ENCODE measurements at places on chromosomes 5 and 9.

DNA sequence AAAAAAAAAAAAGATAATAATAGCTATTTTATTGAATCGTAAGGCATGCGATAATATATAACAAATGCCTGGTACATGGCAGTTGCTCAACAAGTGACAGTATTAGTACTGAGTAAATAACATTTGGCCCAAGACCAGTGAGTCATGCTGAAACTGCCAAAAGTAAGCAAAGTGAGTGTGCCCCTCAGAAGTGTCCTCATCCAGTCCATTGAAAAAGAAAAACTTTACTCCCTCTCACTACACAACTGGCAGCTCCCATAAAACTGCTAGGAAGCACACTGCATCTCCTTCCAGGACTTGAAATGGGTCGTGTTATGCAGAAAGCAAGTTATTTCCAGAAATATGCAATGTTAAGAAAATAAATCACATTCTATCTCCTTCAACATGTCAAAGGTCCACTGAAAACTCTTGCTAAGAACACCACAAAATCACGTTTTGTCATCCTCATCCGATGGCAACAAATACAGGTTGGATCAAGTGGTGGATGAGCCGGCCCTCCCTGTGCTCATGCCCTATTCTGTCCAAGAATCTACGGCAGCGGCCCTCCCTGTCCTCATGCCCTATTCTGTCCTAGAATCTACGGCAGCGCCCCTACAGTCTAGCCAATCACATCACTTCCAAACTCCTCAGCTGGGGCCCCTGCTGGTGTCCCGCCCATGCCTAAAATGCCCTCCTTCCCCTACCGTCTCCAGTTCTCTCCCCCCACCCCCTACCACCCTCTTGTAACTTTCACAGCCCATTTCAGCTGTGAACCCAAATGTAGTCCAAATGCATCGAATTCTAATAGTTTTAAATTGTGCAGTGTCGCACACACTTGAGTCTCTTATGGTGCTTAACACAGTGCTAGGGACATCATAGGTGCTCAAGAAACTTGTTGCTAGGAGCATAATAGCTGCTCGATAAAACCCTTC, 12.5 kb downstream of the PTCH1 start:
- H3K27me3 ChIP-seq = no peaks in the 10 kb centered on the region
- DNase-seq = no peak
- H3K4me3 ChIP-seq = no peak overlapping the region
- peaks cover 18% of the 10 kb centered on the region for H3K4me1 ChIP-seq
- no peak overlapping the region for H3K27ac ChIP-seq

DNA sequence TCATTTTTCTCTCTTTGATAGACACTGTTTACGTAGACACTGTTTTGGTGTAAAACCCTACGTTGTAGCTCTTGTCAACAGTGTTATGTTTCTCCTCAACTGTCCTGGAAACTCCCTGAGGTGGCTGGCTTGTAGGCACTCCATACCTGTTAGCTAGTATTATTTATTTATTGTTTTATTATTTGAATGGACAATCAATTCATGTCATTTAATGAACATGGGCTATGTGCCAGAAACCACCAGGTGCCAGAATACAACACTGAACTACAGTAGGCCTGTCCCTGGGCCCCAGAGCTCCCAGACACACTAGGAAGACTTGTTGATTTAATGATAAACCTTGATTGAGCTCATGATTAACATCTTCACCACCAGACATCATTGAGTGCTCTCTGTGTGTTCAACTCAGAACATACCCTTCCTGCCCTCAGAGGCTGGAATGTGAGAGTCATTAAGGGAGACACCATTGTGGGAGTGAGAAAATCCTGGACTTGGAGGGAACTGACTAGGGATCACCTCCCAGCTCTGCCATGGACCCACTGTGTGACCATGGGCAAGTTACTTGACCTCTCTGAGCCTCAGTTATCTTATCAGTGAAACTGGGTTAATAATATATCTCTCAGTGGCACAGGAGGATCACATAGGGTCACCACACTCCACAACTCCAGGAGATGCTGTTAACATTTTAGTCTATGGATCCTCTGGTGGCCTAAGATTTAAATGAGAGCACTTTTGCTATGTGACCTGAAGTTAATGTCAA, 19.2 kb downstream of the IRF1 start:
- no peak overlapping the region for H3K27ac ChIP-seq
- peaks cover 3% of the 10 kb centered on the region for H3K4me1 ChIP-seq
- H3K36me3 ChIP-seq = no peaks in the 10 kb centered on the region
- no peak overlapping the region for H3K4me3 ChIP-seq
- no peaks in the 10 kb centered on the region for H3K27me3 ChIP-seq

DNA sequence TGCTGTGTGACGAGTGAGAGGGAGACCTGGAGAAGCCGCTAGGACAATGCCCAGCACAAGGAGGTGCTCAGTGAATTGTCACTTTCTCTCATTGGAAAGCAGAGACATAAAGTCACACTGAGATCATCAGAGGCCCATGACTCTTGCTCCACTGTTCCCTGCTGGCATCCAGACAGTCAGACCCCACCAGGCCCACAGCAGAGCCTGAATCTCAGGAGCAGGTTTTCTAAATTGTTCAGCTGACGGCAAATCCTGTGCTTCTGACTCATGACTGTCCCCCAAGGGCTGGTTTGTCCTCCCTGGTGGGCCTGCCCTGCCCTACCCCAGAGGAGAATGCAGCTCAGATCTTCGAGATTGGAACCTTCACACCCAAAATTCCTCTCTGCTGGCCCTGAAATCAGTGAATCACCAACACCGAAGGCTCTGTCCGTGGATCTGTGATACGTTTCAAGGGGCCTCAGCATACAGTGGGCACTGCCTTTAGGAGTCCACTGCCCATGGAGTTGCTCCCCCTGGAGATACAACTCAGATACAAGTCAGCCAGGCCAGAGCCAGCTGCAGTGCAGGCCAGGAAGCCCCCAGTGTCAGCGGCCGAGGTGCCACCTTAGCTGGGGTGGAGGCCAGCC, 2.7 kb downstream of the PTGES start:
- no peak overlapping the region for H3K4me3 ChIP-seq
- DNase-seq = no peak
- no peaks in the 10 kb centered on the region for H3K36me3 ChIP-seq
- H3K27ac ChIP-seq = no peak overlapping the region
- H3K27me3 ChIP-seq = no peaks in the 10 kb centered on the region

GRCh38 chr5:151315998-151316597, 12.5 kb upstream of the SLC36A3 start:
- no peaks in the 10 kb centered on the region for H3K36me3 ChIP-seq
- DNase-seq = peak; percentile 58
- no peak overlapping the region for H3K4me3 ChIP-seq
- H3K27ac ChIP-seq = no peak overlapping the region
- H3K4me1 ChIP-seq = peaks cover 3% of the 10 kb centered on the region
- no peaks in the 10 kb centered on the region for H3K27me3 ChIP-seq

DNA sequence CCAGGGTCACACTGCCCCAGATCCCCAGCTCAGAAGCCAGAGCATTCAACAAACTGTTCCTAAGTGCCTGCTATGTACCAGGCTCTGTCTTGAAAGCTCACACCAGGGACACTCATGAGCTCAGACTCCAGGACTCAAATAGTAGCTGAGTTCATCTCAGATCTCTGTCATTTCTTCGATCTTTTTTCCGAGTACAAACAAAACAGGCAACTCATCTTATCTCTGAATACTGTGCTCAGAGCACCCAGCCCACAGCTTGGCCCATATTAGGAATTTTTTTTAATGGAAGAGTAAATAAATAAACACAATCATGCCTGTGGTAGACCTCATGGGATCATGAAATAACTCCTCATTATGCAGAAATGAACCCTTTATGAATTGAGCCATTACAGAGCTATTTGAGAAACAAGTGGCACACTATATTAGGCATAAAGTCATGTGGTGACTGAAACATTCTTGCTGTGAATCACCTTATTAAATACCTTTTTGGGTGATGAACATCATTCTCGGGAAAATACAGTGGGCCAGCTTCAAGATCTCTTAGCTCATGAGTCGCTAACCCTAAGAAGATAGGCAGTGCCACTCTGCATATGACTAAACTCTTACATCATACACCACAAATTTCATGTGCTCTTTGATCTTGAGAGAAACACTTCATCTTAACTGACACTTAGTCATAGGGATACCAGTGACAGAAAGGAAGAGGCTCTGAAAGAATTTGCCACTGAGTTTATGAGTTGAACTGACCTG, 9.9 kb downstream of the SH3RF2 start:
- H3K36me3 ChIP-seq = no peaks in the 10 kb centered on the region
- no peak for DNase-seq

GRCh38 chr9:121275781-121276658, 8.1 kb downstream of the GSN start:
- H3K4me1 ChIP-seq = peaks cover 6% of the 10 kb centered on the region
- no peak for DNase-seq
- no peaks in the 10 kb centered on the region for H3K36me3 ChIP-seq
- H3K27me3 ChIP-seq = no peaks in the 10 kb centered on the region
- no peak overlapping the region for H3K4me3 ChIP-seq

DNA sequence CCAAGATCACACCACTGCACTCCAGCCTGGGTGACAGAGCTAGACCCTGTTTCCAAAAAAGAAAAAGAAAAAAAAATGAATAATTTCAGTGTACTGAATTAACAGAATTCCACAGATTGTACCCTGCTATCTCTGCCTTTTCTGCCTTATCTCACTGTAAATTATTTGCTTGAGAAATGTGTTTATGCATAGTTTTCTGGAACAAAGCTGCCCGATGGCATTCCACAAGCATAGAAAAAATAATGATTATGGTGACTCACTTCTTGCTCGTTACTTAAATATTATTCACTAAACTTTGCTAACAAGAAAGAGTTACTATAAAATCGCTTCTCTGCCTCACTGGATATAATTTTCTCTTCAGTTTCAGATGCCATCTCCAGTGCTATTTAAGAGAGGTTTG, 88.7 kb upstream of the FAM169A start:
- DNase-seq = no peak
- H3K27ac ChIP-seq = no peak overlapping the region
- H3K27me3 ChIP-seq = no peaks in the 10 kb centered on the region
- no peaks in the 10 kb centered on the region for H3K36me3 ChIP-seq

DNA sequence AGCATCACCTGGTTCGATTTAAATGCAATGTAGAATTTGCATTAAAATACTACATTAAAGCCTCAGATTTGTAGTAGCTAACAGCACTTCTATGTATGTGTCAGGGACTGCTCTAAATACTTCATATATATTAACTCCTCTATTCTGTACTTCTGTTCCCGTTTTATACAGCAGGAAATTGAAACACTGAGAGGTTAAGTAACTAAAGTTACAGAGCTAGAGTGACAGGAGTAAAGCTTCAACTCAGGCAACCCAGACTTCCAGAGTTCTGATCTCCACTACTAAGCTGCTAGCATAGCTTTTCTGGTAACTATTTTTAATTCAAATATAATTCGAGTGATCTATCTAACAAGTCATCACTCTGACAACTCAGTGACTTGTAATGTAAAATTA, 619 bp upstream of the APC start:
- H3K4me1 ChIP-seq = peaks cover 4% of the 10 kb centered on the region
- no peaks in the 10 kb centered on the region for H3K36me3 ChIP-seq
- H3K27ac ChIP-seq = no peak overlapping the region
- no peaks in the 10 kb centered on the region for H3K27me3 ChIP-seq
- DNase-seq = no peak

DNA sequence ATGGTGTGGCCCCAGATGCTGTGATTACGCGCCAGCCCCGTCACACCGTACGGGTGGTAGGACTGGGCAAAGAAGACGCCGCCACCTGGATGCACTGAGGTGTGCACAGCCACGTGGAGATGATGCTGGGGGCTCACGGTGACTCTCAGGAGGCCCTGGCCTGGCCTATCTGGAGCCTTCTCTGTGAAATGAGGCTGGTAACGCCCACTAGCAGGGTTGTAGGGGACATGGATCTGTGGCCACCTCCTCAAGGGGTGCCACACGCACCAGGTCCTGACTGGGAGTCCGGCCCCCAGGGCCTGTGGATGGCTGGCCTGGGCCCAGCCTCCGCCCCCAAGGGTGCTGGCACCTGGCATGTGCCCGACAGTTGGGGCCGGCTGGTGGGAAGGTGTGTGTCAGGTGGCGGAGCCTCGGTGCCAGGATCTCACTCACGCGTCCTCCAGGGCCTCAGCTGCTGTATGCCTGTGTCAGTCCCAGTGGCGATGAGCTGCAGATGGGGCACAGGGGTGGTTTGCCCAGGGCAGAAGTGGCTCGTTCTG, 32.4 kb downstream of the NEK6 start:
- no peak for DNase-seq
- H3K27me3 ChIP-seq = no peaks in the 10 kb centered on the region
- no peaks in the 10 kb centered on the region for H3K36me3 ChIP-seq
- peaks cover 34% of the 10 kb centered on the region for H3K4me1 ChIP-seq

- no peak overlapping the region for H3K27ac ChIP-seq
- H3K27me3 ChIP-seq = no peaks in the 10 kb centered on the region
- H3K36me3 ChIP-seq = no peaks in the 10 kb centered on the region
- no peaks in the 10 kb centered on the region for H3K4me1 ChIP-seq
These were observed 129.1 kb upstream of the SPRY4 start for GRCh38 chr5:142453932-142454331.

DNA sequence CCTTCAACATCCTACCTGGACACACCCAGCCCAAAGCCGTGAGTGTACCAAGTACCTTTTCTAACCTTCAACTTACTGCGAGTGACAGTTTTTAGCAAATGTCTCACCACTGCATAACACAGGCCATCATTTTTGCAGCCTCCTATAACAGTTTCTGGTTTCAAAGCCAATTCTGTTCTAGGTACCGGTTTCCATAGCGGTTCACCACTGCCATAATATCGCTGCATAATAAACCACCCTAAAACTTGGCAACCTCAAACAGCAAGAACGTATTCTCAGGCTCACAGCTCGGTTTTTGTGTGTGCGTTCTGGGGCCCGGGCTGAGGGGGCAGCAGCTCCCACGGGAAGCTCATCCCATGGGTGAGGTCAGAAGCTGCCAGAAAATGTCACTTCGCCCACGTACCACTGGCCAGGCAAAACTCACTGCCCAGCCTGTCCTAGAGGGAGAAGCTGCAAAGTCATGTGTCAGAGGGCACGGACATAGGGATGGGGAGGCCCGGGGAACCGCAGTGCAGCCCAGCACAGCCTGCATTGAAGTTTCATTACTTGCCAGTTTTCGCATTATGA, 15.9 kb upstream of the ADAMTS2 start:
- H3K4me3 ChIP-seq = no peak overlapping the region
- no peaks in the 10 kb centered on the region for H3K36me3 ChIP-seq
- H3K4me1 ChIP-seq = no peaks in the 10 kb centered on the region

- H3K27me3 ChIP-seq = no peaks in the 10 kb centered on the region
- DNase-seq = no peak
- no peaks in the 10 kb centered on the region for H3K4me1 ChIP-seq
These were observed 47.8 kb downstream of the NR3C1 start for GRCh38 chr5:143355710-143356109.

- no peak overlapping the region for H3K27ac ChIP-seq
- H3K36me3 ChIP-seq = no peaks in the 10 kb centered on the region
- no peak for DNase-seq
- H3K4me1 ChIP-seq = no peaks in the 10 kb centered on the region
These were observed 93.4 kb upstream of the KIF2A start for GRCh38 chr5:62212648-62213047.

Data from neuronal stem cell (in vitro differentiated cells).